Fibroblast of lung (primary cell): ENCODE measurements at places on chromosomes 2 and 18.

- DNase-seq = no peak
Measured at GRCh38 chr18:9766740-9767139, 58.6 kb downstream of the RAB31 start.

DNA sequence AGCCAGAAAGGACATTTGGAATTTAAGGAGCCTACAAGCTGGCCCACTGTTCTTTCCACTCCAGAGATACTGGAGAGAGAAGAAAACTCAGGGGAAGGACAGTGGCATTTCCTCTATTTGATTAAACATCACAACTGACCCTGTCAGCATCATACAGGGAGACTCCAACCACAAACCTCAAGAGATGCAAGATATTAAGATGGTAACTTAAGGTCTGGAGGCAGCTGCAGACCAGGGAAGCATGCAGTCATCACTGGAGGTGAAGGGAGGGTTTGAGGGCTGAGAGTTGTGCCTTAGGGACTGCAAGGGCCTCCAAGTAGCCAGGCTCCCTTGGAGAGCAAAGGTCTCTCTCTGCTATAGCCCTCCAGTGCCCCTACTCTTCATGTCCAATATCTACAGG is 67.4 kb downstream of the RNF152 start:
- peak; percentile 66 for DNase-seq

GRCh38 chr2:222309361-222309760 is 10.6 kb upstream of the PAX3 start:
- no peak for DNase-seq

DNA sequence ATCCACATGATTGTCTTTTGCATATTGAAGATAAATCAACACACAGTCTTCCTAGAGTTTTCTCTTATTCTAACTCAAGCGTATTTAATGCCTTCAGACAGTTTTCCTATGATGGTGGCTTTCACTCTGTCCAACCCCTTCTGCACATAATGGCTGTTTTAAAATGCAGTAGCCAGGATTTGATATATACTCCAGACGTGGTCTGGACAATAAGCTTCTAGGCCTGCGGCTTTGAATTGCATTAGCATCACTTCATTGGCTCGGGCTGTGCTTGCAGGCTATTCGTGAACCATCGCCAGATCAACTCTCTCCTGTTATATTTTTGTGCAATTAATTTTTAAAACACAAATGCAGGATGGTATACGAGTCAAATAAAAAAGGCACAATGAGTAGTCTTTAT is 235.3 kb downstream of the BCL2 start:
- no peak for DNase-seq

GRCh38 chr2:235675678-235676535 is 182.1 kb downstream of the AGAP1 start:
- DNase-seq = no peak

DNA sequence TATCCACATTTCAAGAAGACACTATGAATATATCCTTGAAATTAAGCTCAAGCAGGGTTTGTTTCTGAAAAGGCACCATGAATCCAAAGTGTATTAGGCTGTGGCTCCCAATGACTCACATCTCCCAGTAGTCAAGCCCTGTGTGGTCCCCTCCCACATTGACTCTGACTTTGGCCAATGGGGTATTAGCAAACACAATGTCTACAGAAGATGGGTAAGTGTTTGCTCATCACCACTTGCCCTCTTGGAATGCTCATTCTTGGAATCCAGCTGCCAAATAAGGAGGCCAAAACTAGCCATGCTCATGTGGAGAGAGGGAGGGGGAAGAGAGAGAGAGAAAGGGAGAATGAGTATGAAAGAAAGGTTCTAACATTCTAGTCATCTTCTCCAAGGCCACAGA is 490.0 kb downstream of the TXNL1 start:
- peak; percentile 48 for DNase-seq

GRCh38 chr2:154120706-154121105 is 249.0 kb downstream of the GALNT13 start:
- no peak for DNase-seq

DNA sequence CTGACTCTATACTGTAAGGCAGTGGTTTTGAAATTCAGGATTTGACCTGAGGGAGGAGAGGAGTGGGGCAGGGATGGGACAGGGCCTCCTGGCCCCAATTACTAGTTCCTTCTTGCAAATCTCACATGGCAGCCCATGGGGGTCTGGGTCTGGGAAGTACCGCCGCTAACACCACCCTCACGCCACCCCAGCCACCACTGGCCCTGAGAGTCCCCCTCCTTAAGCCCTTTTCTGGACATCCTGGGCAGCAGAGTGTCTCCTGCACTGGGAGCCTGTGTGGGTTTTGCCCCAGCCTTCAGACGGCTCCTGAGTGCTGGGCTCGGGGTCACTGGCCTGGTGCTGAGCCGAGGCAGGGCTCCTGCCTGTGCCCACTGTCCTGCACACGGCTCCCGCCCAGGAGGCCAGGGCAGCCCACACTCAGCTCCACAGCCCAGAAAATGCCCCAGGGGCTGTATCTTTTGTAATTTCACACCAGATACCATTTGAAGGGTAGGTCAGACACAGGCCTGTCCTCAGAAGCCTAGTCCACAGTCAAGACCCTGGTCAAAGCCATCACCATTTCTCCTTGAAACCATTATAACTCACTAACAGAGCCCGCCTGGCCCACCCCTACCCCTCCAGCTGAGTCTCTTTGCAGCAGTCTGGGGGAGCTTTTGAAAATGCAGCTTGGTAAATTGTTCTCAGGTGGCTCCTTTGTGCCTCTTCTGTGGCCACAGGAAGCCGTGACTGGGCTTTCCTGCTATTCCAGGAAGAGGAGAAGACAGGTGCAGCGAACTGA is 55.1 kb downstream of the CYP27C1 start:
- DNase-seq = no peak

DNA sequence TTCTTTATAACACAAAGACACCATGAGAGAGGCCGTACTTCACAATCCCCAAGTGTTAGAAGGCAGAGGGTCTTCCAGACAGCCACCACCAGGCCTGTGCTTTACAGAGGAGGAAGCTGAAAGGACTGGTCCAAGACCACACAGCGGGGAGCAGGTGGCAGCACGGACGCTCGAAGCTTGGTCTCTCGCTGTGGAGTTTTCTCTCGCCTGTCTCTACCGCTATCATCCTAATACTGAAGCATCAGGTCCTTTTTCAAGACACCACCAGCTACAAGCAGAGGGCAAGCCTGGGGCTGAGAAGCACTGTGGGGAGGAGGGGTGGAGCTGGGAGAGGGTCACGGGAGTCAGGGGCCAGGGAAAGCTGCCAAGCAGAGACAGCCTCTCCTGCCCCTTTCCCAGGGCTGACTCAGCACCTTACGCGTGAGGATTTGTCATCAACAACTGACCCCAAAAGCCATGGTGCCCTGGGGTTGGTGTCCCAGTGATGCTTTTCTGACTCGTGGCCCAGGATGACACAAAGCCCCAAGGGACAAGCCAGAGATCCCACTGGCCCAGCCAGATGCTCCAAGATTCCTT is 31.9 kb upstream of the FOSL2 start:
- peak; percentile 43 for DNase-seq

DNA sequence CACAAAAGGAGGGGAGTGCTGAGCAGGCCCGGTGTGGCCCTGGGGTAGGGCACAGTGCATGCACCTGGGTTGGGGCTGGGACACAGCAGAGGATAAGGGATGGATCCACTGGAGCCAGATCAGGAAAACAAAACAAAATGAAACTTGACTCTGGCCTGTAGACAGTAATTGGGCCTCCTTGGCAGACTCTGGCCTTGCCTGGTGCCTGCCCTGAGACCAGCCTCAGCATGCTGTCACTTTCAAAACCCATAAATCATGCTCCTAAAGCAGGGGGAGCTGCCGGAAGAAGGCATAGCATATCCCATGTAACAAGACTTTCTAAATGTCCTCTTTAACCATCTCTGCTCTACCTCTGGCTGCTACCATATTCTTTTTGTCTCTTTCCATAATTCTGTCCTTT is 61.1 kb upstream of the IGFBP5 start:
- DNase-seq = no peak

GRCh38 chr2:148989882-148990493 is 48.5 kb upstream of the LYPD6B start:
- DNase-seq = peak; percentile 85

DNA sequence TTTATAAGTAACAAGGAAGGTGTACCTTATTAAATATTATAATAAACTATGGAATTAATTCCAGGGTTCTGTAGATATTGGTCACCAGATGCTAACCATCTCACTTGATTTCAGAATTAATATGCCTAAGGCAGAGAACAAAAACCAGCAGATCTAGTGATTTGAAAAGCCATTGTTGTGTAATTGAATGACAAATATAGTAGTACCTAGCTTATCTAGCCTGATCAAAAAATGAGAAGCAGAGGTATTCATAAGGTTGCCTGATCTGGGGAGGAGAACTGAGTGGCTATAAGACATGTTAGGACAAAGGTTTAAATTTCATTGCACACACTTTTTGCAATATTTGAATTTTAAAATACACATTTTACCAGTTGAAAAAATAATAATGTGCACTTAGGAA is 132.0 kb upstream of the UBE2E3 start:
- DNase-seq = no peak

- DNase-seq = no peak
Measured at GRCh38 chr2:176763130-176763529, 449.5 kb upstream of the HNRNPA3 start.

DNA sequence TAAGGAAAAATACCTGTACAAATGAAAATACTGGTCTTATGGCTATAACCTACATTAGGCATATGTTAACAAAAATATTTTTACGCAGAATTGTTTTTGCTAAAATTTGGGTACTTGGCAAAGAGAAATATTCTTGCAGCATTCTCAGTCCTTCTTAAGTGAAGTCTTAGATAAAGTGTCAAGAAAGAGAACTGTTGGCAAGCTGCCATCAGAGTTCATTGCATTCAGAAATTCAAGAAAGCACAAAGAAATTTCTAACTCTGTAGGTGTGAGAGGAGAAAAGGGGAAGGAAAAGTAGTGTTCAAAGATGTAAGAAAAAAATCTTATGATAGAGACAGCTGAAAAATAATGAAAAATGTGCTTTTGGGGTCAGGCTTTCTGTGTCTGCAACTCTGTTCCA is 86.7 kb downstream of the IRS1 start:
- no peak for DNase-seq

GRCh38 chr2:20424300-20425290 is 22.3 kb upstream of the RHOB start:
- peak; percentile 97 for DNase-seq
